ENCODE measurements at places on chromosomes 4 and X. TPM values are rescaled to one million over a fixed set of nuclear protein-coding genes. Genes with fewer than 3 reads are reported as not detected.
A peak's percentile ranks its signal among the peaks of the same experiment; 100 is the strongest.

GRCh38 chr4:30717208-30718020, 2.8 kb upstream of the PCDH7 start:
- DNase-seq = peak; percentile 51

The SLITRK4 gene
- polyA plus RNA-seq = 17.9 TPM

- no peak for DNase-seq
These were observed 13.3 kb downstream of the SLC2A9 start for GRCh38 chr4:10007793-10008608.

DNA sequence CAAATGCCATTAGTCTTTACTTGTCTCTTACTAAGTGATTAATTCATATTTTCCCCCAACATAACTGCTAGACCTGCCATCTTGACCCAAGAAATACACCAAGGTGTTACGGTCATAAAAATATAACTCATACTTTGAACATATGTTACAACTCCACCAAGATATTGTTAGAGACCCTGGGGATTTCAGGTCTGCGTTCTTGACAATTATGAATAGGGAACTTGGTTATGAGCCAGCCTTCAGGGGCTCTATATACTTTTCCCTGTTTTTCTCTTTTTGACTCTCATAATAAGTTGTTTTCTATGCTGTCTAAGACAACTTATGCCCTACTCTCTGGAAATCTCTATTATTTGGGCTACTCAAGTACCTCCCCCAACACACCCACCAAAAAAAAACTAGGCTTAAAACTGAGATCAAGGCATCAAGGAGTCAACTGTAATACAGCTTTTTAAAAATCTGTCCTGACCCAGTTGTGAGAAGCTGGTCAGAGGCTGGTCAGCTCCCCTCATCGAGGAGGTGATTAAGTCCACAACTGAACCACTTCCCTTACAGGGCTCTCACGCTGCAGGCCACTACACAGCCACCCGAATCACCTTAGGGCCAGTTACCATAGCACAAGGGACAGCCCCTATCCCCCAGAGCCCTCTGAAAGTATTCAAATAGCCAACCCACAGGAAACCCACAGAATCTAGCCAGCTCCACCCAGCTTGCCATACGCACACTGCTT, 10.5 kb upstream of the TLR3 start:
- no peak for DNase-seq

The STPG2 gene
- polyA plus RNA-seq = 0.68 TPM

The NLGN3 gene
- polyA plus RNA-seq = 3.8 TPM

The PROM1 gene
- polyA plus RNA-seq = 39.6 TPM

- no peak for DNase-seq
These were observed 922.0 kb downstream of the NLGN4X start for GRCh38 chrX:5306654-5307121.

DNA sequence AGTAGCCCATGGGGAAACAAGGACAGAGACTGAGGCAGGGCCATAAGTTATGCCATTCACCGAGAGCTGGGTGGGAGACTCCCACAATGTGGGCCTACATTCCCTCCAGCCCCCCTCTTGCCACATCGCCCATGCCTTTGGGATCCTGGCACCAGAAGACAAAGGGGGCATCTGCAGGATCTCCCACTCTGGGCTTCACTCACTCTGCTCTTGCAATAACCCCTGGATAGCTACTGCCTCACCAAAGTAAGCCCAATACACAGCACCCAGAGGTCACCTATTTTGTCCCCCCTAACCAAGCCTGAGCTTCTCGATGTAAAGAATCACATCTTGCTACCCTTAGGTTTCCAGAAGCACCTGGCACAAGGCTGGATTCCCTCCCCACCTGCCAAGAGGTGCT, 741 bp upstream of the RTL5 start:
- no peak for DNase-seq

GRCh38 chrX:153778684-153779101, 2.1 kb upstream of the SRPK3 start:
- DNase-seq = no peak

DNA sequence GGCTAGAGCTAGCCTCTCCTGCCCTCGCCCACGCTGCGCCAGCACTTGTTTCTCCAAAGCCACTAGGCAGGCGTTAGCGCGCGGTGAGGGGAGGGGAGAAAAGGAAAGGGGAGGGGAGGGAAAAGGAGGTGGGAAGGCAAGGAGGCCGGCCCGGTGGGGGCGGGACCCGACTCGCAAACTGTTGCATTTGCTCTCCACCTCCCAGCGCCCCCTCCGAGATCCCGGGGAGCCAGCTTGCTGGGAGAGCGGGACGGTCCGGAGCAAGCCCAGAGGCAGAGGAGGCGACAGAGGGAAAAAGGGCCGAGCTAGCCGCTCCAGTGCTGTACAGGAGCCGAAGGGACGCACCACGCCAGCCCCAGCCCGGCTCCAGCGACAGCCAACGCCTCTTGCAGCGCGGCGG, at the start of gene AR:
TSS of gene AR (plus strand) at position 204 of the 400 bp plus-strand sequence. CDS start 1,126 bp downstream, outside the sequence.
- no peak for DNase-seq
